Omental fat pad (tissue), 4 donors: ENCODE measurements at places on chromosomes 12 and 14. TPM values are rescaled to one million over a fixed set of nuclear protein-coding genes. Genes with fewer than 3 reads are reported as not detected.

Gene DCD
- total RNA-seq = not detected

- no peak for DNase-seq
These were observed 704 bp downstream of the SDR39U1 start for GRCh38 chr14:24441904-24442239.

DNA sequence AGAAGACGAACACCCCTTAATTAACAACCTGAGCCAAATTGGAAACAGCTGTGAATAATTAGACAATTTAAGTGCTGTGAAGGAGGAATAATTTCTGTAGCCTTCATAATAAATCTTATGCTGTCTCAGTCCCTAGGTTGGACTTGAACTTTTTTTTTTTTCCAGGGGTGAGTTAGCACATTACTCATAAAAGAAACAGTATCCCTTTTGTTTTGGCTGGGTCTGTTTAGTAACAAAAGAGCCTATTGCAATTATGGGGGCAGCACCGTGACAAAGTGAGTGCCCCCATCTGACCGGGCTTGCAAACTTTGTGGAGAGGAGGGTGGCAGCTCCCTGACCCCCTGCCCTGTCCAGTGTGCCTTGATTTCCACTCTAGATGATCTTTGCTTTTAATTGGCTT is 167.4 kb downstream of the DICER1 start:
- DNase-seq = no peak

Gene TMEM116
- 9.2 TPM for total RNA-seq

- DNase-seq = no peak
These were observed 16.6 kb downstream of the XRCC3 start for GRCh38 chr14:103698380-103699260.

GRCh38 chr14:100539766-100540140 is 47.5 kb downstream of the BEGAIN start:
- no peak for DNase-seq

Gene TMCC3
- 39.6 TPM for total RNA-seq

DNA sequence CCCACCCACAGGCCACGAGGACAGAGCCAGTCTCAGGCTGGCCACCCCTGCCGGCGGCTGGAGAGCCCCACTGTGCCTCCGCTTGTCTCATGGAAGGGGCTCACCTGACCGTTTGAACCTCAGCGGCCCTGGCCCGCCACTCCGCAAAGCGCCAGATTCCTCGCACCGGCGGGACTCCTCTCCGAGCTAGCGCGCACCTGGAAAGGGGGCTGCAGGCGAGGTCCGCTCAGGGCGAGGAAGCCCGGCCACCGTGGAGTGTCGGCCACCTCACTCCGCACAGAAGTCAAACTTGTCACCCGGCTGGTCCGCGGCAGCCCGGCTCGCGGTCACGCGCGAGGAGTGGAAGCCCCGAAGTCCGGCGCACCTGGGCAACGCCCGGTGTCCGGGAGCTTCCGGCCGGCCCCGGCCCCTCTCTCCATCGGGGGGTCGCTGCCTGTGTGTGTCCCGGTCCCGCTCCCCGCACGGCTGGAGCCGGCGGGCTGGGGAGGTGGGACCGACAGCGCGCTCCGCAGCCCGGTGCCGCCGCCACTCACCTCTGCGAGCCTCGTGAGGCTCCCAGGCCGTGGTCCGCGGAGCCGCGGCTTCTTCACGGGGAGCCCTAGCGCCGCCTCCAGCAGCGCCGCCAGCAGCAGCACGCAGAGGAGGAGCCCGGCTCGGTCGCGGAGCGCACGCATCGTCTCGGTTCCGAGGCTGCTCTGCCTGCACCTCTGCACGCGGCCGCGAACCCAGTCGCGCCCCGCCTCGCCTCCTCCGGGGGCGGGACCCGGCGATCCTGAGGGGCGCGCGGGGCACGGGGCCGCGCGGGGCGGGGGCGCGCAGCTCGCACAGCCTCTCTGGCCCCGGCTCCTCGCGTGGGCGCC is at the start of gene ISM2:
Gene ISM2 (minus strand): TSS at position 697 of the 860 bp plus-strand sequence. CDS start 23 bp downstream, at position 674.
- DNase-seq = no peak

Gene CCDC88C
- 4.5 TPM for total RNA-seq

GRCh38 chr14:40053416-40053815 is 621.2 kb upstream of the FBXO33 start:
- no peak for DNase-seq
